ENCODE measurements at places on chromosomes 4 and X.

DNA sequence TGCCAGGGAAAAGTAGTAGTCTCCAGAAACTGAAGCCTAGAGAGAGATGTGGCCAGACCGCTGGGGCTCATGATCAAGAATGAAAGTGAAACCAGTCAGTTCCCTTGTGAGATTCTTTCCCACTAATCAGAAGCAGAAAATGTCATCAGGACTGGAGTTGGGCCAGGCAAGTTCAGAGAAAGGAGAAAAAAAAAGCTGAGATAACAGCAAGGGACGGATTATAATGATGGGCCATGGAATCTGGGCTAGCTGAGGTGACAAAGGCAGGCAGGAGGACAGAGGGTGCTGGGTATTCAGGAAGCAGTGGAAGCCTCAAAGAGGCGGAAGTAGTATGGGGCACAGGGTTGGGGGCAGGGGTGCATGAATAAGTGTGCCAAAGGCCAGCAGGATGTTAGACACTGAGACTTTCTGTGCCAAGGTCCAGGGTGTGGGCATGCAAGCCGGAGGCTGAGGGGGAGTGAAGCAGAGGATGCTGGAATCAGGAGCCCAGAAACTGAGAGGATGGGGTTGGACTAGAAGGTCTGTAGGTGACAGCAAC lies 2.5 kb downstream of the CXorf38 start:
- DNase-seq: peak; percentile 71

GRCh38 chrX:68865926-68866325 lies 37.1 kb downstream of the EFNB1 start:
- DNase-seq: no peak

GRCh38 chr4:26287756-26288155 lies 33.1 kb upstream of the RBPJ start:
- DNase-seq: no peak

DNA sequence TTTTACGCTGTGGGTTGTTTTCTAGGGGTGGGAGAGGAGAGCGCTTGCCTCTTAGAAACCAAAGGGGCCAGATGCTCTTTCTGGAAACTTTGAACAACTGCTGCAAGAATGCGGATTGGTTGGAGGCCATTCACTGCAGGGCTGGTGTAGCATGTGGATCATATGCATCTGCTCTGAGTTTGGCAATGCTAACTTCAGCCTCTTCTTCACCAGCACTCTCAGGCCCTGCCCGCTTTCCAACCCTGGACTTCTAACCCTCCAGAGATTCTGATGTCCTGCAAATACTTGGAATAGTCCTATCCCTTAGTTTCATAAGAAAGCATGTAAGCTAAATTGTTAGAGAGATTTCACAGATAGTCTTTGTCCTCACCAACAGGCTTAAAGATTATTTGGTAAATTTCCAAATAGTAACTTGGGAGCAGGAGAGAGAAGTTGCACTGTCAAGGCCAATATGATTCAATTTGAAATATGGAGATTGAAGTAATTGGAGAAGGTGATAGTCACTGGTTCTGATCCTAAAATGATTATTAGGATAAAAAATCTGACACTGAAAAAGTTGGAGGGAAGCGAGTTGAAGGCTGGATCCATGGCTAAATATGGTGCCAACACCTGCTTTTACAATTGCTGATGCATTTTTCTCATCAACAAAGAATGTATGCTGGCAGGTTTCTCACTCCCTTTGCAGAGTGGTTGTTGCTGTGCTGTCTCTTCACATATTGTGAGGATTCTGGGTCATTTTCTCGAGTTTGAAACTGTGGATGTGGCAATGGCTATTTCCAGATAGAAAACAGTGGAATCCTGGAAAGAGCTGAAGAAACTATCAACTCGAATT lies 210.4 kb downstream of the PTTG2 start:
- DNase-seq: no peak

DNA sequence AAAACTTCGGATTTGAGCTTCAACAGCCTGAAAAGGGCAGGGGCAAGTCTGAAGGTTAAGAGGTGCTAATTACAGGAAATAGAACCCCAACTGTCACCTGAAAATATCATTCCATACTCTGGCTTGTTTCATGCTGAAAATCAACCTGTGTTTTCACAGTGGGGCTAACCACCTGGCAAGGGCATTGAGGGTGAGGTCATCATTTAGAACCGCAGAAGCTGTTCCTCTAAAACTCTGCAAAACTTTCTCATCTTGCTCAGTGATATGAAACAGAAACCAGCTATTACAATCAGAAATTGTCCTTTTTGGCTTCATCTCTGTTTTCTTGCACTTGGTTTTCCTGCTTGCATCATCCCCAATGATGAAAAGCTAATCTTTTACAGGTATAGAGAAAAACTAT lies 247.6 kb downstream of the DCLK2 start:
- DNase-seq: no peak

DNA sequence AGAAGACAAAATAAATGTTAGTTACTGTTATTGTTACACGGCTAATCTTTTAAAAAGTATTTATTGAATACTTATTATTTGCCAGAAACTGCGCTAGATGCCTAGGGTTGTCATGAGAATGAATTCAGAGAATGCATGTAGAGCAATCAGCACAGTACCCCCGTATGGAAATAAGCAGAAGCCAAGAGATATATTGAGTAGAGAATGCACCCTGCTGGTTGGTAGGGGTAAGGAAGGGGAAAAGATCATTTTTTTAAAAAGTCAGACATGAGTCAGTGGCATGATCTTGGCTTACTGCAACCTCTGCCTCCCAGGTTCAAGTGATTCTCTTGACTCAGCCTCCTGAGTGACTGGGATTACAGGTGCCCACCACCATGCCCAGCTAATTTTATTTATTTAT lies 13.1 kb upstream of the DRP2 start:
- DNase-seq: peak; percentile 67

- no peak for DNase-seq
Measured at GRCh38 chrX:11789809-11790208, 31.8 kb downstream of the MSL3 start.

DNA sequence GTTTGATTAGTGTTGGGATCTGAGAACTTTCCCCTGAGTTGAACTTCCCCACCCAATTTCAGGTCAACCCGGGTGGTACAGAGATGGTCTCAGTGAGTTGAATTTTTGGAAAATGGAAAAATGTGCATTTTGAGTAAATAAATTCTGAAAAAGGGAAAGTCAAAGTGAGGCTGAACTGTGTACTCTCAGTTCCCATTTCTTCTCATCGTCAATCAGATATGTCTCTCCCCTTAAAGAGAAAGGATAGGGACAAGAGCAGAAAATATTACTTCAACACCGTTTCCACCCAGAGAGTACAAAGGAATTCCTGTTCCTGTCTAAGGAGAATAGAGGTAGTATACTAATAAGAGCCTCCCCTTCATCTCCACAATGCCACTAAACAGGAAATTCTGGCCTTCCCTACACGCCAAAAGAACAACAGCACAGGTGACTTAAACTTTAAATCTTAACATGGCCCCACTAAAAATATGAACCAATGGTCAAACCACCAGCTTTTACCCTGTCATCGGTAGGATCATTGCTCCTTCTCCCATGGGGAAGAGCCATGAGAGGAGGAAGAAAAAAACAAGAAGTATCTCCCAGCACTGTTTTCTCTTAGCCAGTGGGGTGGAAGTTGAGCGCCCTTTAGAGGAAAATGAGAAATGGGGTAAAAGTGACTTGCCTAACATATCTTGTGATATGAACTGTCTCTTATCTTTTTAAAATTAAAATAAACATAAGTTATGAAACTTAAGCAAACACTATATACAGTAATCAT lies 30.3 kb downstream of the BMP3 start:
- no peak for DNase-seq

GRCh38 chr4:101125045-101125942 lies 222.0 kb downstream of the PPP3CA start:
- DNase-seq: no peak

DNA sequence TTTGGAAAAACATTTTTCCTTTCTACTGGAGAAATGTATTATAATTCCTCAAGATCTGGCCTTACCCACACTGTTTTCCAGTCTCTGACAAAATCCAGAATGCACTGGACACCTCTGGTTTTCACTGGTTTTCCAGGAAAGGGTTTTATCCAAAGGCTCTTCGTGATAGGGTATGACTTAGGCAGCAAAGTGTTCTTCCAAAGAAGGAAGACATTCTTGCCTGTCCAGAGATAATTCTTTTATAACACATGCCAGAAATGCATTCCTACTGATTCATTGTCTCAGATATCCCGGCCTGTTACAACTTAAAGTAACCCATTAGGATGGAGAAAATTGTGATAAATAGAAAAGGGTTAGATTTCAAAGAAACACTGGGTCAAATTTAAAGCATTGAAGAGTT lies 2343.1 kb downstream of the PCDH7 start:
- peak; percentile 45 for DNase-seq

DNA sequence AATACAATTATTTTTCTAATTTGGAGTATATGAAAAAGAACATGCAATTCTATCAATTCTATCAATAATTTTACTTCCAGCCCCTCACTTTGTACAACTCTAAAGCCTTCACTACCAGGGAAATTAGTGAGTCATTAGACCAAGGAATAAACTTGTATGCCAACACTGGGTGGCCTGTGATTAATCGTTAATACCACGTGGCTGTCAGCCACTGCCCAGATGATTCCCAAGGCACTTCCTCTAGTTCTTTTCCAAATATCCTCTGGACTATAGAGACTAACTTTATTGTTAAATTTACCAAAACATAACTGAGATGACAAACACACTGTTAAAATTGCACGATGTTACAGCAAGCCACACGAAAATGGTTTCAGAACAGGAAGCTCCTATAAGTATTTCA lies 45.7 kb downstream of the MID1 start:
- peak; percentile 64 for DNase-seq

- DNase-seq: peak; percentile 19
Measured at GRCh38 chrX:69176053-69176452, 10.8 kb upstream of the PJA1 start.

- peak; percentile 36 for DNase-seq
Measured at GRCh38 chr4:110190249-110190648, 8.2 kb downstream of the ELOVL6 start.

- no peak for DNase-seq
Measured at GRCh38 chr4:135601351-135601750, 1399.8 kb upstream of the PABPC4L start.

DNA sequence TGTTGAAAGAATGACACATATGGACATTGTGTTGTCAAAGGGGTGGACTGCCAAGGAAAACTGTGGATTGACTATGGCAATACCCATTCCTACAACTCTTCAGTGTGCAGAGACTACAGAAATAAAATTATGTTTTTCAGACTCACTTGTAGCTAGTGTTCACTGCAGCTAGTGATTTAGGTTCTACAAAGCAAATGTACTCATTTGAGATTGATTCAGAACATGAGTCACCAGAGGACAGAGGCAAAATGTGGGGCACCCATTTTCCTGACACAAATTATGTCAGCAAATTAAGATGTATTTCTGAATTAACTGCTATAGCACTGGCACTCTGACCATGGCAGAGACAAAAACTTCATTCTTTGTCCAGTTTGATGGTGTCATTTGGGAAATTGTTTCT lies 40.7 kb downstream of the SPCS3 start:
- DNase-seq: no peak

DNA sequence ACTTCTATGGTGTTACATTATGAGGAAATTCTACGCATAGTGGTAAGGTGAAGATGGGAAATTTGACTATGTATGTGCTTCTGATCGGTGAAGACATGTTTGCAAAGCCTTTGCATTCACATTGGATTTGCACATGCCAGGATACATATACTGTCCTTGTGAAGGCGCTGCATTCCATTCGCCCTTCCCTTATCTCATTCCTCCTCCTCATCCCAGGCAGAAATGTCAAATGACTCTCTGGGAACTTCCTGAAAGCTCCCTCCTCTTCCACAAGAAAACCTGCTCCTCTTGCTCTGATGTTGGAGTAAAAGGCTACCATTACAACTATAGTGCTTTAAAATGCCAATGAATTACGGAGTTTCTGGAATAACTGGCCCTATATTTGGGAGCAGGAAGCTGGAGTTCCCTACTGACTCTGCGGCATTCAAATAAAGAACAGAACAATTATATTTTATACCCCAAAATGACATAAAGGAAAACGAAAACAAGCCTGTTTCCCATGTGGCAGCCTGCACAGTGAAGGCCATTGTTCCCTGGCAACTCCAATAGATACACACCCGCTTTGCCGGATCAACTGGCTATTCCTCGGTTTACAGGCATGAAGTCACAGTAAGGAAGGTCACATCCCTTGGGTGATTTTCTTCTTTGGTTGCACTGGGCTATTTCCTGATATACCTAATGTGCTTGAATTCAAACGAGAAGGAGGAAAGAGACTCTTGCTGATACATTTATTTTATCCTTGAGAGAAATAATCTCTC lies 84.5 kb downstream of the AREG start:
- no peak for DNase-seq

DNA sequence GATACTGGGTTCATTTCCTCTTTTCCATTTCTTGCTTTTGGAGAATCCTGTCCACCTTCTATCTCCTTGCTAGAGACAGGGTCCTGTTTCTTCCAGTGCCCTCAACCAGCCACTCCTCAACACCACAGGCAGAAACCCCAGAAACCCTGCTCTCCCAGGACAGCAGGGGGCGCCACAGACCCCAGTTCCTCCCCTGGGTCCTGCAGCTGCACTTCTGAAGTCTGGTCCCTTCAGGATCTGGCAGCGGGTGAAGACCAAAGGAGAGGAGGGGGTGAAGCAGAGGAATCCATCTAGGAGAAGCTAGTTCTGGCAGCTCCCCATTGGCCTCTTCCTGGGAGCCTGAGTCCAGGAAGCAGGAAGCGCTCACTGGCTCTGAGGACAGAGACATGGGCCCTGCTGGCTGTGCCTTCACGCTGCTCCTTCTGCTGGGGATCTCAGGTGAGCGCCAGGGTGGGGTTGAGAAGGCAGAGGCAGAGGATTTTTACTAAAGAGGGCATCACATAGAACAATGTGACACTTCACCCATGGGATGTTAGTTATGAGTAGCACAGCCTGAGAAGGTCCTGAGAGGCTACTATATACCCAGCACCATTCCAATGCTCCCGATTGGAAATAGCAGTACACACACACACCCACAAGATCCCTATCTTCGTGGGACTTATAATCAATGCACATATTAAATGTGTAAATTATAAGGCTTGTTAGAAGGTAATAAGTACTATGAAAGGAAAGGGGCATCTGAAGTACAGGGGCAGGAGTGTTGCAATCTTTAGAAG lies at the start of gene PRSS48:
TSS of gene PRSS48 (plus strand) at position 375 of the 776 bp plus-strand sequence. CDS start at position 387, 12 bp downstream.
- peak; percentile 71 for DNase-seq

DNA sequence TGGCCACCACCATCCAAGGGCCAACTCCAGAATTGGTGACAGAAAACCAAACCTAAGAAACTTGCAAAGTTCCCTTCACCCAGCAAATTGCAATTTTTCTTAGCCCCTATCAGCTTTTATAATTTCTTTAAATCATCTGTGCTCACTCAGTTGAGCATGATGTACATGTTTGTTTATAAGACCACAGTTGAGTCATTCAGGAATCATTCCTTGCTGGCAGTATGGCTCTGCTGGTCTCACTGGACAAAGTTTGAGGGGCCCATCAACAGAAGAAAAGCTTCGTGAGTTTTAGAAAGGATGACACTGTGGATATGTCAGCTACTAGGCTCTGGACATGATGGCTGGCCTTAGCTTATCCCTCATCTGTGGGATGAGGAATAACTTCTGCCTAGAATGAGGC lies 4.0 kb downstream of the TRPC5 start:
- DNase-seq: no peak

GRCh38 chrX:98646351-98646750 lies 1762.6 kb downstream of the RPA4 start:
- DNase-seq: no peak

Data from cardiac fibroblast (primary cell).